Activated CD8-positive, alpha-beta memory T cell treated with anti-CD3 and anti-CD28 coated beads for 4 hours (primary cell): ENCODE measurements at places on chromosomes 7 and 10.

DNA sequence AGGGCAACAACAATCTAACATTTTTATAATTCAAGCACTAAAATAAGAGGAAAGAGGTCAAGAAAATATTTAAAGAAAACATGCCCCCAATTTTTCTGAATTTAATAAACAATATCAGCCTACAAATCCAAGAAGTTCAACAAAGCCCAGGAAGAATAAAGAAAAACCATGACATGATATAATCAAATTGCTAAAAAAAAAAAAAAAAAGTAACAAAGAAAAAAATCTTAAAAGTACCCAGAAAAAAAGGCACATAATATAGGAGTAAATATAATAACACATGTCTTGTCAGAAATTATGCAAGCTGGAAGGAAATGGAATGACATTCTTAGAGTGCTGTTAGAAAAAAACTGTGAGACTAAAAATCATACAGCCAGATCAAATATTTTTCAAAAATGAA, 151.4 kb downstream of the IMMP2L start:
- no peak for DNase-seq

GRCh38 chr7:5001003-5001402, 42.0 kb upstream of the MMD2 start:
- no peak for DNase-seq

DNA sequence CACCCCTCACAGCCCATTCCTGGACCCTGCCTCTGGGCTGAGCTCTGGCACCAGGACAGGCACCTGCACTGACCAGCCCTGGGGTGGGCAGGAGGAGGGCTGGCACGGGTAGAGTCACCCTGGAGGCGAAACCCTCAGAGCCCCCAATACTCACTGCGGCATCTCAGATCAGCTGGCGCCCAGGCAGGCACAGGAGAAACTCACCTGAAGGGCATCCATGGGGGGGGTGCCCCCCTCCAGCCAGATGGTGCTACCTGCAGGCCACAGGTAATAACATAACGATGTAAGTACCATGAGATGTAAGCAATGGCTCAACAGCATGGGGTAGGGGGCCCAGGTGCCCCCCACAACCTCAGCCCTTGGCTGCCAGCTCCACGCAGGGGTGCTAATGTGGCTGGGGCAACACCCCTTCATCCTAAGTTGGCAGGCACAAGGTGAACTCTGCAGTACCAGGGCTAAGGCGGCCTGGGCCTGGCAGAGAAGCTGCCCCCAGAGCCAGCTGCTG, 12.1 kb upstream of the PYROXD2 start:
- no peak for DNase-seq

GRCh38 chr10:132528064-132528691, 9.4 kb upstream of the INPP5A start:
- DNase-seq, result no peak

- DNase-seq, result no peak
Observed at GRCh38 chr7:112290065-112290464, 83.6 kb downstream of the ZNF277 start.

DNA sequence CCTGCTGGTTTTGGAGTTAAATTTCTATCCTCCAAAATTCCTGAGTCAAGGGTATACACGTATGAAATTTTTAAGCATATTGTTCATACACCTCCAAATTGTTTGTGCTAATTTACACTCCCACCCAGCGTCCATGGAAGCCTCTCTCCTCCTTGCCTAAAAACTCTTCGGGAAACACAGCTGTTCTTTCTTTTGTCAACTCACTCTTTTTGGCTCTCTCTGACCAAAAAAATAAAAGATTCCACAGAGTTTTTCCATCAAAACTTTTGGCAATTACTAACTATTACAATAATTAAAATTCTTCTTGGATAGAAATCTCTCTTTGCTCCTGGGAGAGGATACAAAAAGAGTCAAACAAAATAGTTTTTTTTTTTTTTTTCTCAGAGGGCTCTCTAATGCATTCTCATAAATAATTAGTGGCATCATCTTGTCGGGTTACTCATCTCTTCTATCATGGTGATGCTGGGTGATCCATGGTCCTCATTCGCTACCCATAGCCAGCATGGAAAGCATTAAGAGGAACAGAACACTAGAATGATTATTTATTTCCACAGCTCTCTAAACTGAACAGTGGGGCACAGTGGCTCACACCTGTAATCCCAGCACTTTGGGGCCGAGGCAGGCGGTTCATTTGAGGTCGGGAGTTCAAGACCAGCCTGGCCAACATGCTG, 310.7 kb downstream of the SFMBT2 start:
- no peak for DNase-seq

- DNase-seq, result no peak
Observed at GRCh38 chr7:33287738-33288137, 158.4 kb downstream of the BBS9 start.

DNA sequence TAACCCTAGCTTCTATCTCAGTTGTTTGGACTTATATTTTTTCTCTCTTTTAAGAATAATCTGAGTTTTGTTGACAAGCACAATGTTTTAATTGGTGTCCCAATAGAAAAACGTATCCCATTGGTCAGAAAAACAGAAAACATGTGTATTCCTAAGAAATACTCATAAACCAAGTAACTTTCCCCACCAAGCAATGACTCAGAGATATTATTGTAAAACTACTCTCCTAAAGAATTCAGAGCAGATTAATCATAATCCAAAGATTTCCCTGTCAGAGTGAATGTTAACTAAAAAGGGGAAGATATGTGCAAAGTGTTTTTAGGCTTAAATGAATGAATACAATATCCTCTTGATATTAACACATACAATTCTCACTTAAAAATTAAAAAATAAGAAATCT, 29.4 kb upstream of the MBL2 start:
- no peak for DNase-seq

DNA sequence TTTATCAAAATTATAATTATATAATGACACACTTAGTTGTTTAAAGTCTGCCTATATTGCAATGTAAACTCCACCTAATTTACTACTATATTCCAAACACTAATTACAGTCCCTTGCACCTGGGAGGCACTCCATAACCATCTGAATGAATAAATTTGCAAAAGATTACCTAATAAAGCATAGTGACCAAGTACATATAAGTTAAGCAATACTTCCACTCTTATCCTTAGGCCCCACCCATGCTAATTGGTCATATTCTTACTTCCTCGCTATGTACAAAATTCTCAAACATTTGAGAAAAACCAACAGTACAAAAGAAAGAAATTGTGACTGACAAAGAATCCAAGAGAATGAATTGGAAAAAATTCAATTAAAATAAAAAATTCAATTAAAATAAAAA, 65.3 kb downstream of the ZFAND4 start:
- DNase-seq, result no peak

DNA sequence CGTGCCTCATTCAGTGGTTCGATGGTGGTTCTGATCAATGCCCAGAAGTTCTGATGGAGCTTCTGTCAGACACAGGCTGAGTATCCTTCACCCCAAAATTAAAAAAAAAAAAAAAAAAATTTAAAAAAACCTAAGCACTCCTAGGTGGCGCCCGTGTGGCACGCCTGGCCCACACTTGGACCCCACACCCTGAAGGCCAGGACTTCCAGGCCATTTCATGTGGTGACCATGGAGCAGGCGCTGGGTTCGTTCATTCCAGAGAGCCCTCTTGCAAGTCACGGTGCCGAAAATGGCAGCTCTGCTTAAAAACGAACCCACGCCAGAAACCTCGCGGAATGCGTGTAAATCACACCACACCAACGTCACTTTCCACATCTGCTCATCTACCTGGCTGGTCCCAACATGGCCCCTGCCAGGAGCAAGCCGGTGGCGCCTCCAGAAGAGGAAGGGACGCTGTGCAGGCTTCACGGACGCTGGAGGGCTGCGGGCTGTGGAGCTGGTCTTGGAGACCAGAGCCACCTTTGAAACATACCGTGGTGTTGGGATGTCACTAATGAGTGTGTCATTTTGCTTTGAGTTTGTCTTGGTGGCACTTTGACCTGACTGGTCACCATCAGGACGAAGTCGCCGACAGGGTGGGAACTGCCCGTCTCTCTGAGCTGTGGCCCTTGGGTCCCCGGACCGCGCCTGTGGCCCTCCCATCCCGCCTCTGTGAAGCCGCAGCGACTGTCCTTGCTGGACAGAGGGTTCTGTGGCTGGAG, 46.0 kb upstream of the PRKAR1B start:
- DNase-seq, result no peak

DNA sequence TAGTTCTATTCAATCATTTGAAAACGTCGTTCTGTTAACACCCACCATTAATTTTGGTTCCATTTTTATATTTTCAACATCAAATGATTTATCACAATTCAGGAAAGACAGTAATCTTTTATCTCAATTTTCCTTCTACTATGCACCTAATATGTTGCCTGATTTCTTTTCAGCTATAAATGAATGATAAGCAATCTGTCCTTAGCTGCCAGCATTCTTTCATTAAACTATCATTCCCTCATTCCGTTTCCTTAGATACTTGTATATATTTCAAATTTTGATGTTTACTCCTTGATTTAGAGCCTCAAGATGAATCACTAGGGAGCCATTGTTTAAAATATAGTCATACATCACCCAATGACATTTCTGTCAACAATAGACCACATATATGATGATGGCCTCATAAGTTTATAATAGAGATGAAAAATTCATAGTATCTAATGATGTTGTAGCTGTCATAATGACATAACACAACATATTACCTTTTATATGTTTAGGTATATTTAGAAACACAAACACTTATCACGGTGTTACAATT, 661.7 kb downstream of the IPMK start:
- DNase-seq, result no peak

DNA sequence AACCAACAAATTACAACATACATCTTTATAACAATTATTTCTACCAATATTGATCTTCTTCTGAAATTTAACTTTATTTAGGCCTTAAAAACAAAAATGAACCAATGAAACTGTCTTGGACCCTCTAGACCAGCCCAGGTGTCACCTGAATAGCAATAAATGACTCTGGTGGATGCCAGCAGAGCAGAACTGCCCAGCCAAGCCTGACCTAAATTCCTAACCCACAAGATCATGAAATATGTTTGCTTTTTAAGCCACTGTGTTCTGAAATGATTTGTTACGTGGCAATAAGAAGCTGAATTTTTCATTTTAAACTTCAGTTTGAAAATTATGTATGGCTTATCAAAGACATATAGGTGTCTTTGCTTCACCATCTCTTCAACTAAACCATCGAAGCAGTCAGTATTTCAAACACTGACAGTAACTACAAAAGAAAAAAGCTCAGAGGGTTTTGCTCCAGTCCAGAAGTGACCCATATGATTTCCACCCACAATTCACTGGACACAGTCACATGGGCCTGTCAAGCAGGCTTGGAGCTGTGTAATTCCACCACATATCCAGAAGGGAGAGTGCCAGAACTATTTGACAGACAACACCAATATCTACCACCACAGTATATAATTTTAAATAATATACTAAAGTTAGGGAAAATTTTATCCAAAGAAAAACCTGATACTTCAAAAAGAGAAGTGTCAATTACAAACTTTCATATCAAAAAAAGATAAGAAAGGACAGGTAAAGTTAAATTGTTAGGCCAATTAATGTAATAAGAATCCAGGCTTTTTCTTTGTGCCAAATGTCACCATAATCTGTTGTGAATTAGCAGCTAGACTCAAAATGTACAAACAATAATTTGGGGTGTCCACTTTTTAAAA, 94.5 kb downstream of the KMT2C start:
- no peak for DNase-seq

- DNase-seq, result no peak
Observed at GRCh38 chr7:105512926-105513526, 9.0 kb downstream of the PUS7 start.

DNA sequence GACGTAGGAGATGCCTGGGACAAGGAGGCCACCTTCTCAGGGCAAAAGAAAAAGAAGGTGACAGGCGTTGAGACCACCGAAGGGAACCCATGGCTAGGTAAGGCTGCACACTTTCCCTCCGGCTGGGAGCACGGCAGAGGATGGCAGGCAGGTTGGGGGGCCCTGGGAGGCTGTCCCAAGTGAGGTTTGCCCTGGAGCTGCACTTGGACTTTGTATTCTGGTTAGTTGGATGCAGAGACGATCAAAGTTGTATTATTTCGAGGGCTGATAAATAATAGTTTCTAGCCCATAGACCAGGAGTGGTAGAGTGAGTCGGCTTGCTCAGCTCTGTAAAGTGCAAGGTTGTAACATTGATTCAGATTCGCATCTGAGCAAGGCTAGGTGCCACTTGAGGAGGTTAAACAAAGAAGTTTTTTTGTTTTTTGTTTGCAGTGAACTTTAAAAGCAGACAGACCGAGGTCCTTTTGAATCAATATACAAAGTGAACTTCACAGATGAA, 608 bp downstream of the ENTPD7 start:
- DNase-seq, result no peak

- DNase-seq, result no peak
Observed at GRCh38 chr10:33385686-33386085, 51.2 kb upstream of the NRP1 start.

- DNase-seq, result no peak
Observed at GRCh38 chr10:133088179-133088955, 643 bp downstream of the ADGRA1 start.

DNA sequence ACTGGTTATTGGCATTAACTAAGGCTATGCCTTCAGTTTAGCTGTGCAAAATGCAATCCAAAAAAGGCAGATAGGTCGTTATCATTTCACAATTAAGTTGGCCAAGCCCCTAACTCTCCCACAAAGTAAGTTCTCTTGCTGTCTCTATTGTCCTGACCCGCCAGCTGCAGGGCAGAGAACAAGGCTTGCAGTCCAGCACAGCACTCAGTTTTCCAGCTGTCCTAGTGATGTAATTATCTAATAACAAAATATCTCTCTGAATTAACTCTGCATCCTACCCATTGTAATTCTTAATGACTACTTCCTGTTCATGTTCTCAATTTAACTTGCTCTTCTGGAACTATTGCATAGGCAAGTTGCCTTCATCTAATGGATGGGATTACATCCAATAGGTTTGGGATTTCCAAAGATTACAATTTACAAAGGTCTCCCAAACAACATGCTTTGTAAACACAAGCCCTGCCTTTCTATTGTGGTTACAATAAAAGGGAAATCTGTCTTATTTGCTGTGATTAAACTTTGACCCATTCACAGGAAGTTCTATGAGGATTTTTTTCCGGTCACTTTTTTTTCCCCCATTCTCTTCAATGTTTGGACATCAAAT, 55.2 kb downstream of the CDK6 start:
- no peak for DNase-seq

DNA sequence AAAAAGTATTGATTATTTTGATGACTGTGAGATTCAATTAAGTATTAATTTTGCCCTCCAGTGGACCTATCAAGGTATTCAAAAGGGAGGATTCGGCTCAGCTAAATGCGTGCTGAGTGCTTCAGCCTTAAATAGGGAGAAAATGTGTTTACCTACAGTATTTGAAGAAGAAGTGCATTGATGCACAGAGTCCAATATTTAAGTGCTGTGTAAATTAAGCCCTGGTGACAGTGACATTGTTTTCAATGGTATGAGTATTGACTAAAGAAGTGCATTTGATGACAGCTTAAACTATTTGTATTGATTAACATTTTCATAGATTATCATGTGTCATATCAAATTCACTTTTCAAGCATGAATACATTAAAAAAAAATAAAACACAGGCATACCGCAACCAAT, 106.6 kb downstream of the POU6F2 start:
- DNase-seq, result no peak

GRCh38 chr7:1054438-1054837, 10.1 kb downstream of the GPR146 start:
- no peak for DNase-seq
